ENCODE measurements at places on chromosomes 16 and 17.

DNA sequence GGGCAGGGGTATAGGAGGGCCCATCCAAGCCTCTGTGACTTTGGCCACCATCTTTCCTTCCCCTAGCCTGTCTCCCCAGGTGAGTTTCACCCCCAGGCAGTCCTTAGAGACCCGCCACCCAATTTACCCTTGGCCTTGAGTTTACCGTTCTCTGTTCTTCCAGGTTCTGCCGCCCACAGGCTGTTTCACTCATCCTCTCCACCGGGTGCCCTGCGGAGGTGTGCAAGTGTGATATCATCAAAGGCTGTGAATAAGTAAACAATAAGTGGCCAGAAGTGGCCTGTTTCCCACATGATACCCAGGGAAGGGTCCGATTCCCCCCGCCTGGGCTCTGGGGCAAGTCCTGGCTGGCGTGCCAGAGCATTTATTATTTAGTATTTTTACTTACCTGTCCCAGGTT is 15.1 kb upstream of the TLCD3B start:
- no peak for DNase-seq

DNA sequence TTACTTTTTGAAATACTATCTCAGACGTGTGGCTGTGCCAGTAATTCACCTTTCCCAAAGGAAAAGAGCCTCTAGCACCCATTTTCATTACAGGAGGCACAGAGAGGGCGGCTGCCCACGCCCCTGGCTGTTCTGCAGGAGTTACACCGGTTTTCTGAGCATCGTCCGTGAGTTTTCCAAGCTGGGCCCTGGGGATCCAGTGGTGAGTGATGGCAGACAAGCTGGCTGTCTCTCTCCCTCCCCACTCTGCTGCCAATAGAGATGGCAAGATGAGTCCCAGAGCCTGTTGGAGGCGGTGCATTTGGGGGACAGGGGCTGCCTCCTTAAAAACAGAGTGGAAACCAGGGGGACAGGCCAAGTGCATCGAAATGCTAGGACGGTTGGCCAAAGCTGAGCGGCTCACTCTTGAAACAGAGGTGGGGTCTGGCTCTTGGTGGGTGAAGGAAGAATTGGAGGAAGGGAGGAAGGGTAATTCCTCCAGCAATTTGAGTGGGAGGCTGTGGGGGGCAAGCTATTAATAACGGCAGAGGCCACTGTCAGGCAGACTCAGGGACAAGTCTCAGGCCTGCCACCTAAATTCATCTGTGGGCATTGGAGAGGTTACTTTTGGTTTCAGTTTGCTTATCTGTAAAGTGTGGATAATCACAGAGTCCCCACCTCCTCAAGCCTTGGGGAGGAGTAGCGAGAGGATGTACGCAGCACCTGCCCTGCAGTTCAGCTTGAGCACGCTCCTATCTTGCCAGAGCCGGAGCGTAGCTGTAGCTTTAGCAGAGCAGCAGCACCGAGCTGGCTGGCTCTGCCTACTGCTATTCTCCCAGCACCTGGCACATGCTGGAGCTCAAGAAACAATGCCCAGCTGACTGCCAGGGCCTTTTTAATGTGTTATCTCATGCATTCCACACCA is 7.5 kb upstream of the NOS2 start:
- no peak for DNase-seq

DNA sequence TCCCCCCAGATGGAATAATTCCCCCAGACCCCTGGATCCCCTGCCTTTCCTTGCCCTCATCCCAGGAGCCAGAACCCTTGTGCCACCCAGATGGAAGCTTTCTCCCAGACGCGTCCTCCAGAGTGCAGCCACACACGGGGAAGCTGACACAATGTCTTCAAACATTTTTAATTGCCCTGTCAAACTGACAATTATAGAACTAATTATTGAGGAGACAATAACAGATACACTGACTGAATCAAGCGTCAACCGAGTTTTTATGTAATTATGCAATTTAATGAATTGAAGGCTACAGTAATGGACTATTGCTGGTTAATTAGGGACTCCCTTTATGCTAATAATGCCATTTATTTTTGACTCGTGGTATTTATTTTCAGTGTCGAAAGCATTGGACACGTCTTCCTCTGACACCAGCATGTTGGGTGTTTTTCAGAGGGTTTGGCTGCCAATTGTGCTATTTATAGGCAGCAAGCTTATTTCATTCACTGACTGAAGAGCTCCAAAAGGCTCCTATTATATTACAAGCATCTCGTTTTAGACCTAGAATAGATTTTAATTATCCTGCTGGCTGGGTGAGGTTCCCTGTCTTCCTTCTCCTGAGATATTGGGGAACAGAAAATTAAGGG is 298.2 kb upstream of the C16orf82 start:
- no peak for DNase-seq

- no peak for DNase-seq
Observed at GRCh38 chr17:45791041-45791582, 7.0 kb downstream of the CRHR1 start.
